Stimulated activated CD8-positive, alpha-beta memory T cell treated with anti-CD3 and anti-CD28 coated beads, Interleukin-2, amount 100 ng/mL, for 48 hours (primary cell): ENCODE measurements at places on chromosomes 1 and 21.

DNA sequence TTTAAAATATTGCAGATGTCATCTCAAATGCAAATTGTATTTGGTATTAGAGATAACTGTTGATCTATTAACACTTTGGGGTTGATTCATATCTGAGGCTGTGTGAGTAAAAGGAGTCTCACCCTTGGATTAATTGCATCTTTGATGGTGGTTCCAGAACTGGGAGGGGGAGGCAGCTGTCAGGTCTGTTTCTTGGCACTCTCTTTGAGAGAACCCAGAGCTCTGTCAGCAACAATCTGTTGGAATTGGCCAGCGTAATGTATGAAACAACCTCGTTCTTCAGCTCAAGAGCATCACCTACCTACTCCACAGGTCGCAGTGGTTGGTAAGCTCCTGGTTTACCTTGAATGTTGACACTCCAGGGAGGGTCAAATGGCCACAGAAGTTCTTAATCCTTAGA lies 424.1 kb downstream of the CAMTA1 start:
- no peak for DNase-seq

GRCh38 chr1:155049651-155050559 lies 1.2 kb upstream of the ADAM15 start:
- no peak for DNase-seq

DNA sequence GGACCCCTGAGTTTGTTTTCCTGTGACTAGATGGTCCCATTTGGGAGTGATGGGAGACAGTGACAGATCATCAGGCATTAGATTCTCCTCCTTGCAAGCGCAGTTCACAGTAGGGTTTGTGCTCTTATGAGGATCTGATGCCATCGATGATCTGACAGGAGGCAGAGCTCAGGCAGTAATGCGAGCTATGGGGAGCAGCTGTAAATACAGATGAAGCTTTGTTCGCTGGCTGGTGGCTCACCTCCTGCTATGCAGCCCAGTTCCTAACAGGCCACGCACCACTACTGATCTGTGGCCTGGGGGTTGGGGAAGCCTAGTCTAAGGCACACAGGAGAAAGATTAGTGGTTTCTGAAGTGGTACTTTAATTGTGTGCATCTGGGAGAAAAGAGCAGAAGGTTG lies 7.1 kb upstream of the PLPP3 start:
- no peak for DNase-seq

DNA sequence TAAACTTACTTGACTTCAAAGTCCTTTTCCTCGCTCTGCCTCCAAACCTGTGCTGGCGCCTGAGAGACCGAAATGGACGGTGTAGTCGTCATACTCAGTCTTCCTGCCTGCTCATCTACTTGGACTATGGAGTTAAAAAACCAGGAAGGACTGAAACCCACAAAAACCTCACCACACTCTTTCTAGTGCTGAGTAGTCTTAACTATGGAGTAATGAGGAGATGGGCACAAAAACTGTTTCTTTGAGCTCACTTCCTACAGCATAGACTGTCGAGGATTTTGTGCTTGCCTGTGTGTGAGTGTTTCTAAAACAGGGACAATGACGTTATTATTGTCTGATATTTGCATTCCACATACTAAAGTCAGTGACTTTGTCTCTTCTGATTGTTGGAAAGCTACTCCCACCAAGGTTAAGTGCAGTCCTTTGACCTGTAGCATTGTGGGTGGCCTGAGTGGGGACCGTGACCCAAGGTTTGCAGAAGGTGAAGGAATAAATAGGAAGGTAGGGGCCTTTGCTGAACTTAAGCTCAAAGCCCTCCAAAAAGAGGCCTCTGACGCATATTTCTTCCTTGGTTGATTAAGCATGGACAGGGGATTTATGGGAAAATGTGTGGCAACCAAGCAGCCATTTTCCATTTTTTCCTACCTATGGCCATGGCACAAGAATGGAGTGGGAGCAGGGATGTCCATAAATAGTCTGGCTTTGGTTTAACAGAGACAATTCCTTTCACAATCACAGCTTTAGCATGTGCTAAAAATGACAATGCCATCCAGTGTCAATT lies 109.6 kb downstream of the ZBTB18 start:
- DNase-seq = no peak

- no peak for DNase-seq
Observed at GRCh38 chr1:207868251-207868773, 42.6 kb downstream of the CD34 start.

DNA sequence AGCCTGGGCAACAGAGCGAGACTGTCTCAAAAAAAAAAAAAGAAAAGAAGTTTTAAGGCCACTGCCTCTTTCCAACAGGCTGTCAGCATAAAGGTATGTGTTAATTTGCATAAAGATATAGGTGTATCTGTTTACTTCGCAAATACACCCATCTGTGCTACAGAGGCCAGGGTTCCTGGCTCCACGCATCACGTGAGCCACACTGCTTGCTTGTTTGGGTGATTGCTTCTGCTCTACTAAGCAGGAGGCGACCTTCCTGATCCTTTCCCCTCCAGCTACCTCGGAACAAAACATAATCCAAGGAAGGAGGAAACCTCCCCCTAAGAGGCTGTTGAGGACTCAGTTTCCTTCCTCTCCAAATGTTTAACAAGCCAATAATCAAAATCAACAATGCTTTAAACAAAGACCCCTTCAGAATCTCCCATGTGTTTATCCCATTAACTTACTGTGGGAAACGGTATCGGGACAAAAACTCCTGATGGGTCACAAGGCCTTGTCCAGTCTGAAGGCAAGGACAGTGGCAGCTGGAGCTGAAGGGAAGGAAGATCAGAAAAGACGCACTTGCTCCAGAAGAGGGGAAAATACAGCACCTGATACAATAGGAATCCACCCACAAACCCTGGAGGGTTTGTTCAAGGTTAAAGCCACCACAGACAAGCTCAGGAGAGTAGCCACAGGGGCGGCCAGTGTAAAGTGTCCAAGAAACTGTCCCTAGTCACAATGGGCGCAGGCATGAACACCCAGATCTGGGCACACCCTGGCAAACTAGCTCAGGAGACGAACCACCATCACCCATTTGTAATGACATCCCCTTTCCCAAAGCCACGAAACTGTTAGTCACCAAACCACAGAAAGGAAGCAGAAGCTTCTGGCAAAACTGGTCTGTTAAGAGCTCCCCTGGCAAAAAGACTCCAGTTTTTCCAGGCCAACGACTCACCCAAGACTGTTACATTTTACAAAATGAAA lies 17.2 kb downstream of the CTNNBIP1 start:
- DNase-seq = no peak
